ENCODE measurements at places on chromosomes 4 and X.
A peak's percentile ranks its signal among the peaks of the same experiment; 100 is the strongest.

- no peak for DNase-seq
Observed at GRCh38 chr4:931194-931959, 739 bp downstream of the GAK start.

GRCh38 chr4:32824336-32824735 is 2104.2 kb downstream of the PCDH7 start:
- no peak for DNase-seq

- DNase-seq = no peak
Observed at GRCh38 chr4:11720292-11720691, 291.6 kb upstream of the HS3ST1 start.

GRCh38 chrX:14528629-14529289 is 577 bp upstream of the GLRA2 start:
- DNase-seq = peak; percentile 72

DNA sequence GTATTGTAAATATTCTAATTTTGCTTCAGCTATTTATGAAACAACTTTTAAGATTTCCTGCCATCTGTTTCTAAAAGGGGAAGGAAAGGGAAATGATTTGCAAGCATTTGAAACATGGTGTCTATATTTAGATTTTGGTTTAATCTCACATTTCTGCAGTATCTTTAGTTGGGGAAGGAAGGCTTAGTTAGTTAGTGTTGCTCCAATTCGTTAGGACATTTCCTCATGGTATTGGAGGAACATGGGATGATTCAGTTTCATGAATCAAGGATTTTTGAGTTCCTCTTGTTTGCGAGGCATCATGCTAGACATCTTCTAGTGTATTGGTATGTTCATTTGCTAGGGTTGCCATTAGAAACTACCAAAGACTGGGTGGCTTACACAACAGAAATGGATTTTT is 20.5 kb upstream of the TMEM192 start:
- no peak for DNase-seq

All from neural crest cell (in vitro differentiated cells).